ENCODE measurements at places on chromosomes 12 and 14. TPM values are rescaled to one million over a fixed set of nuclear protein-coding genes. Genes with fewer than 3 reads are reported as not detected.

DNA sequence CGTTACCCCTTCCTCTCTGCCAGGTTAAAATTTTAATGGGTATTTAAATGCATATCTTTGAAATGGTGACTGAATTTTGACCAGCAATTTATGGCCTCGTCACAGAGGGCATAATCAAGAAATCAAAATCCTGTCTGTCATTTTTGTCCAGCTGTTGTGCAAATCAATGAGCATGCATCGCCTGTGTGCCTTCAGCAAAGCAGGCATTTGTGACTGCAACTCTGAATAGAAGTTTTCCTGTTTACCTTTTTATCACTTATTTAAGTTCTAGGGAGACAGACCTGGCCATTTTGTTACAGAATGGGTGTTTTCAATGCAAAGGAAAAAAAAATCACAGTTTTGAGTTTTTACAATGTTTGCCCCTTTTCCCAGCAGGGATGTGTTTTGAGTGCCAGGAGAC lies 107.4 kb downstream of the PPM1A start:
- no peak overlapping the region for H3K4me3 ChIP-seq
- DNase-seq: no peak
- H3K27ac ChIP-seq: no peak overlapping the region
- no peaks in the 10 kb centered on the region for H3K27me3 ChIP-seq

BDKRB1 gene
- 1.2 TPM for total RNA-seq

SETD1B gene
- total RNA-seq: 34.5 TPM

- no peak overlapping the region for H3K4me3 ChIP-seq
- no peak for DNase-seq
- peaks cover 5% of the 10 kb centered on the region for H3K36me3 ChIP-seq
- no peaks in the 10 kb centered on the region for H3K4me1 ChIP-seq
These were observed 109.5 kb downstream of the LGMN start for GRCh38 chr14:92638904-92639303.

ALG10B gene
- 9.3 TPM for total RNA-seq

DNA sequence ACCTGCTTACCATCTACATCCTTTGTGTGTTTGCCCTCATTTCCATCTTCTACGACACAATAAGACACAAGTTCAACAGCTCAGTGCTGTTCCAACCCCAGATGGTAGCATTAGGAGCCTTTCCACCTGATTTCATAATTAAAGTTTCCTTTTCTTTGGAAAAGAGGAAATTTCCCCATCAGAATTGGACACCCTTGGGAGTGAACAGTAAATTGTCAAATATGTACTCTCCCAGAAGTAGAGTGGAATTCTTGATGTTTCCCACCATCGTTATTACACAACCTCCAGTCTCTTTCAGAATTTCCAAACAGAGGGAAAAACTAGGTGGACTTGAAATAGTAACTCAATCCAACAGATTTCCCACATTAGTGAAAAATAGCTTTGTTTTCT lies 337.6 kb upstream of the OR4E1 start:
- H3K27me3 ChIP-seq: no peaks in the 10 kb centered on the region
- DNase-seq: no peak
- no peaks in the 10 kb centered on the region for H3K4me1 ChIP-seq
- no peak overlapping the region for H3K27ac ChIP-seq

- H3K27me3 ChIP-seq: no peaks in the 10 kb centered on the region
- H3K27ac ChIP-seq: no peak overlapping the region
- H3K4me1 ChIP-seq: no peaks in the 10 kb centered on the region
- no peaks in the 10 kb centered on the region for H3K36me3 ChIP-seq
- DNase-seq: no peak
These were observed 83.1 kb downstream of the KCNMB4 start for GRCh38 chr12:70449074-70449752.

DNA sequence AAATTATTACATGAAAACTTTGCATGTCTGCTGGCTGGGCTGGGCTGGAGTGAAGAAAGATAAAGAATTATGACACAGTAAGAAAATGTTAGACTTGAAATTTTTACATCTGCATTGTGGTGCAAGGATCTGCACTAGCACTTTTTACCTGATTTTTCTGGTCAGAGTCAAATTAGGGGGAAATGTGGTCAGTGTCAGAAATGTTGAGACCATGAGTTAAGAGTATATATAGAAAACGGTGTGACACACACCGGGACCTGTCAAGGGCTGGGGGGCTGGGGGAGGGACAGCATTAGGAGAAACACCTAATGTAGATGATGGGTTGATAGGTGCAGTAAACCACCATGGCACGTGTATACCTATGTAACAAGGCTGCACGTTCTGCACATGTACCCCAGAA lies 90.3 kb downstream of the IGF1 start:
- H3K4me1 ChIP-seq: no peaks in the 10 kb centered on the region
- H3K27me3 ChIP-seq: no peaks in the 10 kb centered on the region
- H3K4me3 ChIP-seq: no peak overlapping the region
- no peaks in the 10 kb centered on the region for H3K36me3 ChIP-seq

P2RX2 gene
- total RNA-seq: 0.19 TPM

DNA sequence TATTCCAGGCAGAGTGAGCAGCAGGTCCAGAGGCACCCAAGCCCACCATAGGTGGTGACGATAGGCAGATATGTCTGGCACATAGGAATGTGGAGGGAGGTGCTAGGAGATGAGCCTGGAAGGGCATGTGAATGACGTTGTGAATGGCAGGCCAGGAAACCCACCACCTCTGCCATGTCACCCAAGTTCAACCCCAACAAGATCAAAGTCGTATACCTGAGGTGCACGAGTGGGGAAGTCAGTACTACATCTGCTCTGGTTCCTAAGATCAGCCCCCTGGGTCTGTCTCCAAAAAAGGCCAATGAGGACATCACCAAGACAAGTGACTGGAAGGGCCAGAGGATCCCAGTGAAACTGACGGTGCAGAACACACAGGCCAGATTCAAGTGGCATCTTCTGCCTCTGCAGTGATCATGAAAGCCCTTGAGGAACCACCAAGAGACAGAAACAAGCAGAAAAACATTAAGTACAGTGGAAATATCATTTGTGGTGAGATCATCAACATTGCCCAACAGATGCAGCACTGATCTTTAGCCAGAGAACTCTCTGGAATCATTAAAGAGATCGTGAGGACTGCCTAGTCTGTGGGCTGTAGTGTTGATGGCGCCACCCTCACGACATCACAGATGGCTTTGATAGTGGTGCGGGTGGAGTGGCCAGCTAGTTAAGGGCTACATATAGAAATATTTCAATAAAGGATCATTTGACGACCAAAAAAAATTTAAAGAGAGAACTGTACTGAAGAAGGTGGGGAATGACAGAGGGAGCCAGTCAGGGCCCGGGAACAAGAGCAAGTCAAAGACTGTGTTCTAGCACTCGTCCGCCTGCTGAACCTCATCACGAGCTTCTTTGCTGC lies 99.7 kb downstream of the ZFP36L1 start:
- DNase-seq: no peak
- no peaks in the 10 kb centered on the region for H3K27me3 ChIP-seq
- H3K4me1 ChIP-seq: peaks cover 7% of the 10 kb centered on the region
- H3K4me3 ChIP-seq: no peak overlapping the region
- no peaks in the 10 kb centered on the region for H3K36me3 ChIP-seq

- no peaks in the 10 kb centered on the region for H3K27me3 ChIP-seq
- no peaks in the 10 kb centered on the region for H3K36me3 ChIP-seq
- H3K4me3 ChIP-seq: no peak overlapping the region
- no peak overlapping the region for H3K27ac ChIP-seq
- no peak for DNase-seq
These were observed 3.7 kb upstream of the RNASE9 start for GRCh38 chr14:20564501-20564997.

DNA sequence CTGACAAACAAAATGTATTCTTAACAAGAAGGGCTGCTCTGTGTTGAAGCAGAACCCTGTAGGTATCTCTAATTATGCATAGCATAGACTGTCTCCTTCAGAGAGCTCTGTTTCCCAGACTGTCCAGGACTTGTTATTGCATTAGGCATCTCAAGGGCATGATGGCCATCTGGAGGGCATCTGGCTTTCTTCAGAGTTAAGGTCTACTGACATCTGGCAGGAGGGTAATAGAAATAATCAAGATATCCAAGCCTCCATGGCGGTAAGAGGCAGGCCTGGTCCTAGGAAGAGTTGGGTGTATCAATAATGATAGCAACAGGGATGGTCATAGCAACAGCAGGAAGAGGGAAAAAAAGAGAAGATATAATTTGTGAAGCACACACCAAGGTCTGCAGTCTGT lies 161.2 kb downstream of the TTC8 start:
- H3K36me3 ChIP-seq: no peaks in the 10 kb centered on the region
- H3K4me1 ChIP-seq: no peaks in the 10 kb centered on the region
- no peak overlapping the region for H3K4me3 ChIP-seq
- H3K27me3 ChIP-seq: no peaks in the 10 kb centered on the region

- peak overlapping the region; percentile 98 for H3K4me3 ChIP-seq
- DNase-seq: no peak
- H3K27ac ChIP-seq: peak overlapping the region; percentile 80
- peaks cover 3% of the 10 kb centered on the region for H3K4me1 ChIP-seq
- H3K27me3 ChIP-seq: no peaks in the 10 kb centered on the region
These were observed 682 bp downstream of the KIAA0586 start for GRCh38 chr14:58428118-58428683.

CCDC198 gene
- 166 TPM for total RNA-seq

DNA sequence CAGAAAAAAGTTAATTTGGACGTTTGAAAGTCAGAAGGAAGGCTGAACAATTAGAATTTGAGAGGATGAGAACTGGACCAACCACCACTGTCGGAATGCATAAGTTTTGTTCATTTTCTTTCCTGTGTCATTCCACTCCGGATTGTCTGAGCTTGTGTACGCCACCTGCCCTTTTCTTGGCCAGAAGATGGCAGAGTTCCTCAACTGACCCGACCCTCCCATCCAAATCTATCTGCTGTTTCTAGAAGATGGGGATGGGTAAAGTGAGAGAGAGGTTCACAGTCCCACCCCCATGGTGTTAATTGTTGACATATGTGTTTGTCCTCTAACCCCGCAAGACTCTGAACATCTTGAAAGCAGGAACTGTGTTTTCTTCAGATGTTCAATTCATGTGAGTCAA lies 388.0 kb downstream of the VRK1 start:
- H3K4me3 ChIP-seq: no peak overlapping the region
- no peaks in the 10 kb centered on the region for H3K27me3 ChIP-seq
- DNase-seq: no peak
- H3K4me1 ChIP-seq: no peaks in the 10 kb centered on the region
- no peak overlapping the region for H3K27ac ChIP-seq
- no peaks in the 10 kb centered on the region for H3K36me3 ChIP-seq

GRCh38 chr14:104450811-104451401 lies 128.7 kb upstream of the C14orf180 start:
- H3K4me3 ChIP-seq: no peak overlapping the region
- no peak for DNase-seq
- no peaks in the 10 kb centered on the region for H3K27me3 ChIP-seq

SRRM4 gene
- total RNA-seq: 0.06 TPM

DNA sequence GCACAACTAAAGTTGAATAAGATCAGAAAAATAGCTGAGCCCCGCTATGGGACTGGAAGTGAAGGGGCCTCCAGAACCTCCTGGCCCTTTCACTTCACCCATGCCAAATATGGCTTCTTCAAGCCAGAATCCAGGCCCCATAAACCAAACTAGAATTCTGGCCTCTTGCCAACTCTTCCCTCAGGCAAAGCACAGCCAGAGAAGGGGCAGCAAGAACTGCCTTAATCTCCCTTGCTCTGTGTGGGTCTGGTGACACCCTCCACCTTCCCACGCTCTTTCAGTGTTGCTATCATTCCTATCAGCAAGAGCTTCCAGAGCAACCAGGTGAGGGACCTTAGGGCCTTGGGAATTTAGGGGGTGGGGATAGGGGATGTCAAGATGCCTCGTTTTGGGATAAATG lies 3.1 kb upstream of the PNMA1 start:
- DNase-seq: no peak
- H3K36me3 ChIP-seq: peaks cover 5% of the 10 kb centered on the region
- no peaks in the 10 kb centered on the region for H3K27me3 ChIP-seq
- H3K4me3 ChIP-seq: peak overlapping the region; percentile 28
- H3K27ac ChIP-seq: peak overlapping the region; percentile 23

GRCh38 chr14:105883066-105884005 lies 357.0 kb downstream of the TMEM121 start:
- H3K36me3 ChIP-seq: no peaks in the 10 kb centered on the region
- no peak overlapping the region for H3K4me3 ChIP-seq
- DNase-seq: peak; percentile 47
- no peaks in the 10 kb centered on the region for H3K27me3 ChIP-seq
- H3K27ac ChIP-seq: no peak overlapping the region

DNA sequence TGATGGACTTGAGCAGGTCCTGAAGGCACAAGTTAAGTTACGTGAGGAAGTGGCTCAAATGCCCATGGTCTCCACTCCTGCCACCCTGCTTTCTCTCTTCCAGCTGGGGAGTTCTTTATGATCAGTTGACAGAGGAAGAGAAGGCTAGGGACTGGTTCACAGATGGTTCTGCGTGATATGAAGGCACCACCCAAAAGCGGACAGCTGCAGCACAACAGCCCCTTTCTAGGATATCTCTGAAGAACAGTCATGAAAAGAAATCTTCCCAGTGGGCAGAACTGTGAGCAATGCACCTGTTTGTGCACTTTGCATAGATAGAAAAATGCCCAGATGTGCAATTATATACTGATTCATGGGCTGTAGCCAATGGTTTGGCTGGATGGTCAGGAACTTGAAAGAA lies 162.4 kb upstream of the FSCB start:
- no peaks in the 10 kb centered on the region for H3K27me3 ChIP-seq
- no peaks in the 10 kb centered on the region for H3K4me1 ChIP-seq
- H3K27ac ChIP-seq: no peak overlapping the region

- no peaks in the 10 kb centered on the region for H3K27me3 ChIP-seq
- H3K36me3 ChIP-seq: no peaks in the 10 kb centered on the region
- H3K27ac ChIP-seq: no peak overlapping the region
- H3K4me3 ChIP-seq: no peak overlapping the region
These were observed 34.9 kb upstream of the AEBP2 start for GRCh38 chr12:19404242-19404880.

DNA sequence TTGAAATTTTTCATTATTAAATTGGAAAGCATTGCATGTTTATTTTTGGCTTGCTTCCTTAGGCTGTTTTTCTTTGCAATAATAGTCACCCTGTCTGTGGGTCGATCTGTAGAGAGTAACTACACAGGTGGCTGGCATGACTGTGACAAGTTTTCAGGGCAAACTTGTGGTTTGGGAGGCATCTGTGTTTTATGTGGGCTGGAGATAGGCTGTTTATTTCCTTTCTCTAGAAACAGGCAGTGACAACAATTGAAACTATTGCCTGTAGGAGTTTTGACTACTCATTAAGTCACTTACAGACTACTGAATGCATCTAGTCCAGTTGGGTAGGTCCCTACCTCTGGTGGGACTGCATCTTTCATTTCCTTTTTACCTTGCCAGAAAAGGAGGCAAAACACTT lies 155.6 kb downstream of the DYRK2 start:
- H3K27me3 ChIP-seq: no peaks in the 10 kb centered on the region
- H3K4me1 ChIP-seq: no peaks in the 10 kb centered on the region
- H3K36me3 ChIP-seq: no peaks in the 10 kb centered on the region

B4GALNT3 gene
- total RNA-seq: 12.5 TPM

ARHGEF25 gene
- total RNA-seq: 15.0 TPM

NUDT4 gene
- 127 TPM for total RNA-seq
